SW480 (cell line): ENCODE measurements at places on chromosomes 2 and 18.

GRCh38 chr2:64658269-64658668 lies 4.6 kb upstream of the SERTAD2 start:
- no peak for DNase-seq

DNA sequence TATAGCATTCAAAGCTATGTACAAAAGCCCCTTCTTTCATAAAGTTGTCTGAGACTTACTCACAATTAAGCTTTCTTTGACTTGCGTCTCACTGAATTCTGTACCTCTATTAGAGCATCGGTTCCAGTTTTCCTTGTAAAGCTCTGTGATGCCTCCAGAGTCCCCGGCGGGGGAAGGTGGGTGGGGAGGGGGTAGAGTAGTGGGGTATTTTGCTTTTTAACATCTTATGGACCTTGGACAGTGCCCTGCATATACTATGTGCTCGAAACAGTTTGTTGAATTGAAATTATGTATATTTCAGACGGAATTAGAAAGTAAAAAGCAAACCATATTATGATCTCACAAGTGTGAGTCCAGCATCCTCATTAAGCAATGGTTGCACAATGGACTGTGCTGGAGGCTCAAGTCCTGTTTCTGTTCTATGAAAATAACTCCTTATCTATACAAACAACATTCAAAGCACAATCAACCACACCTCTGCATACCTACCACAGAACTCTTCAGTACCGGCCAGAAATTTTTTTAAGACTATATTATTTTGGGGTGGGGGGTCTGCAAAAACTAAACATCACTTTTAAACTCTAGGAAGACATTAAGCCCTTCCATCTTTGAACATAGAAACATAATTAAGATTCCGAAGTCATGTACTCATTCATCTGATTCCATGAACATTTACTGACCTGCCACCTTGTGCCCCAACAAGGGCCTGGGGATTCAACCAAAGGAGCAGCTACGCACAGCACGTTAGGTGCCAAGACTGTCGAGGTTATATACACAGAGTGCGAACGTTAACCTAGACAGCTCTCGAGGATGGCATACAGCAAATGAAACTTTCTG lies 908 bp downstream of the STAT1 start:
- DNase-seq = no peak

- DNase-seq = no peak
Observed at GRCh38 chr18:294566-294965, 26.7 kb upstream of the THOC1 start.

GRCh38 chr2:239575931-239576445 lies 175.2 kb upstream of the HDAC4 start:
- DNase-seq = no peak

DNA sequence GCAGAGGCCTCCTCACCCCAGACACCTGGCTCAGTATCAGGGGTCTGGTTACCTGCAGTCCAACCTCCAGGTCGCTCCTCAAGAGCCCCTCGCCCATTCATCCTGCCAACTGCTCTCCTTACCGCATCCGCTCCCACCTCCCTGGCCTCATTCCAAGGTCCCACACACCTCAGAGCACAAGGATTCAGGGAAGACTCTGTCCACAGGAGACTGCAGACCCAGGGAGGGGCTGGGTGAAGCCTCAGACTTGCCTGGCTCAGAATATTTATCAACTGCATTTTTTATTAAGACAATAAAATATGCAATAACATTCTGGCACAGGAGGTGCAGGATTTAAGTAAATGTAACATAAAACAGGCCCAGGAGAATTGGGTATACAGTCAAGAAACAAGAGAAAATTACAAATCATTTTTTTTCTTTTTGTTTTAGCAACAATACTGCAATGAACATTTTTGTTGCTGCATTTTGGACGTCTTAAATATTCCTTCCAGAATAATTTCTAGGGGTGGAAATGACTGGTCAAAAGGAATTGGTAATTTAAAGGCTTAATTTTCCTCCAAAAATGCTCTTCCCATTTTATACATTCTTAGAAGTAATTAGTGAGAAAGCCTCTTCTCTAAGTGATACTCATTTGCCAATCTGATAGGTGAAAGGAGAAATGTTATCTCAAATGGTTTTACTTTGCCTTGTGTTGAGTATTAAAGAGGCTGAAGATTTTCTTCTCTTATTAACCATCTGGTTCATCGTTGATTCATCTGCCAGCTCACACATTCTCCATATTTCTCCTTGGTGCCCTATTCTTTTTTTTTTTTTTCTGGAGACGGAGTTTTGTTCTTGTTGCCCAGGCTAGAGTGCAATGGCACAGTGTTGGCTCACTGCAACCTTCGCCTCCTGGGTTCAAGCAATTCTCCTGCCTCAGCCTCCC lies 42.5 kb downstream of the TEX44 start:
- DNase-seq = no peak

DNA sequence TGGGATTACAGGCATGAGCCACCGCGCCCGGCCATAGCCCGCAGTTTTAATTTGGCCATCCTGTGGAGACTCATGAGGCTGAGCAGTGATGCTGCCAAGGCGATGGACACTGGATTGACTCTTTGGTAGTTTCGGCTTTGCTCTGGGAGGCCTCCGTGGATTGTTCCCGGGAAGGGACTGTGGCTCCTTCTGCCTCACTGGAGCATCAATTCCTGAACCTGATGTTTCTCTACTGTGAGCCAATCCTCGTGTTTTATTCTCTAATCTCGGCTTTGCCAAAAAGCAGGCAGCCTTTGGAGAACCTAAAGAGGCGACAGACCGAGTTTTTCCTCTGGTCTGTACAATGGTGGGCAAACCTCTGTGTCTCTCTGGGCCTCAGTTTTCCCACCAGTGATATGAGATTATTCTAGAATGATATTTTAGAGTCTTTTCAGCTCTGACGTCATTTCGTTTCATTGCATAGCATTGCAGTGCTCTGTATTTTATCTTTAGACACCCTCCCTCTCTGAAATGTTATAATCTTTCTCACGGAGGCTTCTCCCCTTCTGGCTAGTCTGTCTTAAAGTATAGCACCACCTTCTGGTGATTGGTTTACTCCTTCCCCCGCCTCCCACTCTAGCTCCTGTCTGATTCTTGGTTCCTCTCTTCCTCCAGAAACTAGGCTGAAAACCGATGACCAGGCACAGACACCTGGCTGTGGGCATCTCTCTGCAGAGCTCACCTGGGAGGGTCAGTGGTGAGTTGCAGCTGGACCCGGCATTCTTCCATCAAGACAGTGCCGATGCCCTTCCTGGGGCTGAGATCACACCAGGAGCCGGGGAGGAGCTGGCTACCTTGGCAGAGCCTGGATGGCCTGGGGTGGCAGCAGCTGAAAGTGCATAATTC lies 341.3 kb downstream of the MYCN start:
- peak; percentile 57 for DNase-seq

- DNase-seq = no peak
Observed at GRCh38 chr18:52333860-52334259, 6.1 kb upstream of the DCC start.

DNA sequence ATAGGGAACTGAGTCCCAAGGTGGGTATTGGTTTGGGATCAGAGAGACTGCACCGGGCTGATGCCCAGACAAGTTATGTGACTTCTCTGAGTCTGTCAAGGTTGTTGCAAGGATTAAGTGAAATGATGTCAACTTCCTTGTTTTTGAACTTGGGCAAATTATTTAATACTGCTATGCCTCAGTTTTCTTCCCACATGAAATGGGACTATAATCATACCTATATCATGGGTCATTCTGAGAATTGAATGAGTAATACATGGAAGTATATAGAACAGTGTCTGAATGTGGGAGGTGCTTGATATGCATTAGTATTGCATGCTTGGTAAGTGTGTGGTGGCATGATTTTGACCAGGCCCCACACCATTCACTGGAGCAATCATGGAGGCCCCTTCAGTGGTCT lies 99.0 kb downstream of the PRKCE start:
- DNase-seq = no peak

DNA sequence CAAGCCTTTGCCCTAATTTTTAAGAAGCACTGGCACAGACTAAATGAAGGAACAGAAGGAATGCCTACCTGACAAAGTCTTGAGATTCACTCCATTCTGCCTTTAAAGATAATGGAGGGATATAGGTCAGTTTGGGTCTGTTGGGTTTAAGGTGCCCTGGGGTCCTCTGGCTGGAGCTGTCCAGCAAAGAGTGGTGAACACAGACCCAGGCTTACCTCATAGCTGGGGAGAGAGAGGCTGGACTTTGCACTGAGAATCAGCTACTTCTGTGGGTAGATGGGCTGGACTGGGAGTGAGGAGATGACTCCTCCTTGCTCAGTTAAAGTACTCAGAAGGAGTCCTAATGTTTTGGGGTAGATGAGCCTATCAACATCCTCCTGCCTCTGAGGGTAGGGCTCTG lies 64.4 kb upstream of the CXCR4 start:
- DNase-seq = no peak

GRCh38 chr2:172339371-172340010 lies 87.9 kb upstream of the ITGA6 start:
- DNase-seq = peak; percentile 68

GRCh38 chr2:180161415-180161814 lies 154.3 kb upstream of the CWC22 start:
- no peak for DNase-seq

GRCh38 chr2:236835307-236836024 lies 250.2 kb upstream of the COPS8 start:
- DNase-seq = no peak
